Kidney capillary endothelial cell (primary cell): ENCODE measurements at places on chromosomes 5 and 9.
A peak's percentile ranks its signal among the peaks of the same experiment; 100 is the strongest.

DNA sequence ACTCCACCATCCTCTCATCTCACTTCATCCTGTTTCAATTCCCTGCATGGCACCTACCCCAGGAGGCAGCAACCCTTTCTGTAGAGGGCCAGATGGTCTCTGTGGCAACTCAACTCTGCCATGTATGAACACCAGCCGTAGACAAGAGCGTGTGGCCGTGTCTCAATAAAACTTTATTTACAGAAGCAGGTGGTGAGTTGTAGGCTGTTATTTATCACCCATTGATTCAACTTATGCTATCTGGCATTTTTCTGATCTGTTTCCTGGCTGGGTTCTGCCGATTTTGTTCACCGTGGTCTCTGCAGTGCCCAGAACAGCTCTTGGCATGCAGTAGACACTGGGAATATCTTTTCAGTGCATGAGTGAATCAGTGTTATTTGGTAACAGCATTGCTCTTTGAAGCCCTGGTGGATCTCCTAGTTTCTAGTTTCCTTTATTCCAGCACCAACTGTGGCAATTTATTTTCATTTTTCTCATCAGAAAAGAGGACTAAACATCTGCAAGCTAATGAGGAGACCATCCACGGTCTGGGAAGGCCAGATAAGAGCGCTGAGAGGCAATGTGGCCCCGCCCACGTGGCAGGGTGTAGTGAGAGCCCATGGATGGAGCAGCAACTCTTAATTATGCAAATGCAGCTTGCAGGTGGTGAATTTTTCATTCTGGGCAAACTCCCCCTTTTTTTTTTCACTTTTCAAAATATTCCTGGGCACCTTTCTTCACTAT, 77.9 kb downstream of the CTSL start:
- DNase-seq = no peak

GRCh38 chr9:100468041-100468440, 4.9 kb upstream of the TMEFF1 start:
- no peak for DNase-seq

DNA sequence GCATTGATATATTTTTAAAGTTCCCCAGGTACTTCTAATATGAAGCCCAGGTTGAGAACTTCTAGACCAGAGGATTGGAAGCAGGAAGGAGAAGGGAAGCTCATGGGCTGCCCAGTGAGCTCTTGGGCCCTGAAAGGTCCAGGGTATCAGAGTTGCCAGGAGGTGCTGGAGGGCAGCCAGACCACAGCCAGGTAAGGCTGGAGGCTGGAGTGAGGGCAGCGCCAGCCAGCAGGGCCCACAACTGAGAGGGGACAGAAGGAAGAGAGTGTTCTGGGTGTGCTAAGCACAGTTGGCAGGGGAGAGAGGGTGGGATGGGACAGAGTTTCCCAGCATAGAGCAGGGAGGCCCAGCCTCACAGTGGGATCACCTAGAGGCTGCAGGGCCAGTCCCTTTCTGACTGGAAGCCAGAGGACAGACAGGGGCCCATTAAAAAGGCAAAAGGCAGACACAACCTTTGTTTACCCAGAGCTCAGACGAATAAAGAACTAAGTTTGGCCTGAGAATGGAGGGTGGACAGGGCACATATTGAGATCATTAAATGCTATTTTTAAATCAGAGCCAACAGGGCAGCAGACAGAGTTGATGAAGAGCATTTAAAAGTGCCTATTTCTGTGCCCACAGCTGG, 94.9 kb downstream of the PDE8B start:
- no peak for DNase-seq

DNA sequence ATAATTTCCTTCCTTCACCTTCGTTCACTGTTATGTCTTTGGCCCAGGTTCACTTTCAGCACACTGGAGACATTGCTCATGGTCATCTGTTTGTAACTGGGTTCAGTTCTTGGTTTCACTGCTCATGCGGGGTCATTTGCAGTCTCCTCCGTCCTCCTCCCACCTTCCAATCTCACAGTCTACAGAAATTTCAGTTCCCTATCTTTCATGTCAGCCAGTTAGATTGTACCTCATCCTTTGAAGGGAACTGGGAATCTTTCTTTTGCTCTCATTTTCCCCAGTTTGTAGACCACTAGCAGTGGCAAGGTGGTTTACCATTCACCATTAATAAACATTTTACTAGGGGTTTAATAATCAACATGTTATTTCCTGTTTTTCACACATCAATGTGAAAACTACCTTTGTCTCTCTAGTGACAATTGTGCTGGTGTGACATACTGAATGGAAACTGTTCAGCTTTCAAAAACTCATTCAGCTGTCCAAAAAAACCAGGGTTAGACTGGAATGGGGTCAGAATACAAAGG, 100.9 kb upstream of the IL6ST start:
- DNase-seq = no peak

DNA sequence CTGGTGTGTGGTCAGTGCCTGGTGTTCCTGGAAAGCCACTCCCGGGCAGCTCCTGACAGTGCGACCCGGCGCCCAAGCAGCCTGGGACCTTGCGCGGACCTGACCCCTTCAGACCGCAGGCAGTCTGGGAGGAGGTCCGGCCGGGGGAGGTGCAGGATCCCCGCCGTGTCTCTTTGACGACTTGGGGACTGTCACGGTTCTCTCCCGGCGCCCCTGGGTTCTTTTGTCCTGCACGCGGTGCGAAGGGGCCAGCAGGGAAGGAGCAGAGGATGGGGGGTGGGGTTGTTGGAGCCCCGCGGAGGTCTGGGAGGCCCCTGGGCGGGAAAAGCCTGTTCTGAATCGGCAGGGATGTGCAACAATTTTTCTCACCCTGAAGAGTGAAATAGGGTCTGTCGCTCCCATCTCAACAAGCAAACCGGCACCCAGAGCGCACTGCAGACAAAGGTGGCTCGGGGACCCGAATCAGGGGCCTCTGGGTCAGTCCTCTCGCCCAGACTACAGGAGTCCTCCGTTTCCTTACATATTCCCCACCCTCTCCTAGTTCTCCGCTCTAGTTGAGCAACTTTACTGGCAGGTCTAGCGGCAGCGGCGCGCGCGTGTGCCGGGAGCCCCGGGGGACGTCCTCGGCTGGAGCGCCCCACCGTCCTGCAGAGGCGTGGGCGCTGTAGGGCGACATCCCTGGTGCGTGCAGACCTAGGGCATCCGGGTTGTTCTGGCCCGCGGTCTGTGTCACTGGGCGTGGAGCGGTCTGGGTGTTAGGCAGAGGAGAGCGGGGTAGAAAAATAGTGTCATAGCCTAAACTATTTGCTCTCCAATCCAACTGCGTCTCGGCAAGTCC, 1.2 kb downstream of the VCAN start:
- peak; percentile 51 for DNase-seq
